ENCODE measurements at places on chromosomes 12 and 14.
A peak's percentile ranks its signal among the peaks of the same experiment; 100 is the strongest.

- DNase-seq, result no peak
These were observed 48.4 kb upstream of the NID2 start for GRCh38 chr14:52117111-52117832.

- no peak for DNase-seq
These were observed 83.8 kb downstream of the SLC38A1 start for GRCh38 chr12:46184798-46185595.

DNA sequence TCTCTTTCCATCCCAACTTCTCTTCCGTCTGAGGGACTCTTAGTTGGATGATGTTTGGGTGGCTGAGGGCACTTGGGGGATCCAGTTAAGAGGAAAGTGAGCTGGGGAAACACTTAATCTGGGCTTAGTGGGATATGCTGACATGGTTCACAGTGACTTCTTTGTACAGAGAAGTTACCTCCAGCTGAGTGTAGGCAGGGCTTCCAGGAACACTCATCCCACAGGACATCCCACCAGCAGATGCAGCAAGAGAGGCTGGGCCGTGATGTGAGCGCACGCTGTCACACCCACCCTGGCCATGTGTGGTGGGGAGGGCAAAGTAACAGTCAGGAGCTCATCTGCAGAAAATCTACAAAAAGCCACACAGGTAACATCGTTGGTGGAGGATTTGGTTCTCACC is 832 bp upstream of the CACNA2D4 start:
- DNase-seq, result no peak

GRCh38 chr12:92290886-92291285 is 145.2 kb upstream of the BTG1 start:
- no peak for DNase-seq

DNA sequence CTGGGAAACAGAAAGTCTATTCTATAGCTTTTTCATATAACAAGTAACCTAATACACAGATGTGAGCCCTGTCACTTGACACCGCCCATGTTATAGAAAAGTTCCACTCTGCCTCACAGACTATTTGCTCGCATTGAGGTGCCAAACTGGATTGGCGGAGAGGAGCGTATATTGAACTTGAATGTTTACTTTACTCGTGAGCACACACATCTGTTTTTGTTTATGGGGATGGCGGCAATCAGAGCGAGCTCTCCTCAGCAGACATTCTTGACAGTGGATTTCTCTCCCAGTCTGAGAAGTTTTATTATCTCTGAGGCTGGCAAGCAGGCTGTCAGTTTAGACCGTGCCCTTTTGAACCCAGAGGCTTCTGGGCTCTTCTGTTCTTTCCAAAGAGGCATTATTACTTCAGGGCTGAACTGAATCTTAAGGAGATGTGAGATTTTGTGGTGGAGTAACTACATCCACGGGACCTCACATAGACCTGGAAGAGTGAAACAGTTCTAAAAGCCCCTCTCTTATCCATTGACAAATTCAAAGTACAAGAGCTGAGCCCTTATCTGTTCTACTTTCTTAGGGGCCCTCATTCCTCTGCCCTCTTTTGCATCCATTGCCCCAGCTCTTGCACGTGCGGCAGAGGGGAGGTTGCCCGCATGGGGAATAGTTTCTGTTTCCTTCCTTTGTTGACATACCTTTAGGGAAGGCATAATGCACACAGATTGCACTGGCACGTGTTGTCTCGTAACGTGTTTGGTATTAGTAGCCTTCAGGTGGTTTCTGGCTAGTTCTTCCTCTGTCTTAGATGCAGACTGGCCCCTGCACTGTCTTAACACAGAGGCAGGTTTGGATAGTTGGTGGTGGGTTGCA is 68.2 kb downstream of the DRAM1 start:
- DNase-seq, result no peak

- DNase-seq, result no peak
These were observed 7.8 kb downstream of the KTN1 start for GRCh38 chr14:55587847-55588246.

DNA sequence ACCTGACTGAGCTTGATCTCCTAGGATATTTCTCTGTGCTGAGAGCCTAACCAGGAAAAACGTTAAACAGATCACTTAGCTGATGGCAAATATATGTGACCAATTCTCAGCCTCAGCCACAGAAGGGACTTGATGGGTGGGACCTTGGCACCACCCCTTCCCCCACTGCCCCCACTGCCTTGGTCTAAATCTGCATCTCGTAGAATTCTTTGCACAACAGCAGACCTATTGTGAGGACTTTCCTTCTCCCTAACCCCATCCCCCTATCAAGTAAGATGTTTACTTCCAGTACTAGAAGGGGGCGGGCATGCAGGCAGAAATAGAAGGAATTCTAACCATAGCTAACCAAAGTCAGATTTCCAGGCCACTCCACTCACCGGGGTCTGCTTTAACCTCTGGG is 313.2 kb downstream of the PCNX1 start:
- DNase-seq, result no peak

GRCh38 chr14:94581127-94581999 is at the start of gene SERPINA5:
SERPINA5 (plus strand) TSS chr14:94581426; CDS start chr14:94587363, 5,937 bp downstream.
- peak; percentile 56 for DNase-seq

DNA sequence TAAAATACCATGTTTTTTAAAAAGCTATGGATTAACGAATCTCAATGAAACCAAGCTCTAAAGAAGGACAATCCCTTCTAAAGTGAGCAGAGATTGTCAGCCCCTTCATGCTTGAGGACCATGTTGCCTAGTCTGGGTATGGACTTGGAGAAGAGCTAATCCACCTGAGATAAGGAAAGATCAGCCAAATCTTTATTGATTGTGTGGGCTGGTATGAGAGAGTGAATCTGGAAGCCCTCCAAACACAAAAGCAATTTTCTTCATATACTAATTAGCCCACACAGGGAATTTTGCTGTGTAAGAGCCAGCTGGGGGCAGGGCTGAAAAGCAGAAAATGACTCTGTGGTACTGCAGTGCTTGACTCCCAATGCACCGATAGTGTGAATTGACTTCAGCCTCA is 47.4 kb upstream of the DICER1 start:
- DNase-seq, result no peak

GRCh38 chr12:62659453-62660295 is 193.0 kb downstream of the MON2 start:
- DNase-seq, result no peak

- peak; percentile 29 for DNase-seq
These were observed at the start of gene TNS2 for GRCh38 chr12:53049571-53050318. TNS2 (plus strand) TSS chr12:53050065; CDS start chr12:53050186, 121 bp downstream.

DNA sequence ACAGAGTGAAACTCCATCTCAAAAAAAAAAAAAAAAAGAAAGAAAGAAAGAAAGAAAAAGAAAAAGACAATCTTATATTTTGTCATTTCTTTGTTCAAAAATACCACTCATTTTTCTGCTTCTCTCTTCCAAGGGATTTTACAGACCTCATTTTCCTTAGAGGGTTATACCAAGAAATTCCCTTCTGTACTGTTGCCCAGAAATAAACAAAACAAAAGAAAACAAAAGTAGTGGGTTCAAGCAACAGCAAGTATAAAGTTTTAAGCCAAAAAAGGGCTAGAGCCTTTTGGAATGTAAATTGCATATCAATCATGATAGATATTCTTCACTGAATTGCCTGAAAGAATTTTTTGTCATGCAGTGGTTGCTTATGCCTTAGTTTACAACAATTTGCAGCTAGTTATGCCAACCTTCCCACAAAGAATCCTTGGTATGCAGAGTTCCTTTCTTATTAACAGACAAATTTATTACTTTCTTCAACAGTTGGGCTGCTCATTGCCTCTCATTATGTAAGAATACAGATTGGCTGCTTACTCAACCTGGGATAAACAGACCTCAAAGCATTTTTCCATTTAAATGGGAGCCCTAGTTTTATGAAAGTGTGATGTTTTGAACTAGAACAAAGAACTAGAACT is 129.1 kb upstream of the PPFIA2 start:
- DNase-seq, result no peak

- no peak for DNase-seq
These were observed 19.9 kb downstream of the CLEC6A start for GRCh38 chr12:8475508-8476203.

DNA sequence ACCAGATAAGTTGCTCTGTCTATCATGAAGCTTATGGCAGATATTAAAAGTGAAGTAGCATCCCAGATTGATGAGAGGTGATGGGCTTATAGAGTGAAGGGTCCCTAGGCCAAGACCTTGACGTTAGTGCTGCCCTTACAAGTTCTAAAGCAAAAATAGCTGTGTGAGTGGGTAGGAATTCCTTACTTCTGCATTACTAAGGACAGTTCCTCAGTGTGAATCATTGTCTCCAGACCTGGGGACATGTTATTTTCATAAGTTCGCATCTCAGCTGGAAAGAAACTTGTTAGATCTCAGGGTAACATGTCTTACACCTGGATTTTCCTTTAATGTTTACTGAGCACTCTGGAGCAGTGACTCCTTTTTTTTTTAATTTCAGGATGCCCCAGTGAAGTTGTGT is 28.7 kb downstream of the MAPKAPK5 start:
- DNase-seq, result no peak

GRCh38 chr14:104766863-104767633 is 14.1 kb downstream of the SIVA1 start:
- no peak for DNase-seq

- DNase-seq, result no peak
These were observed 4.6 kb downstream of the ANO6 start for GRCh38 chr12:45220363-45220931.

GRCh38 chr12:49811136-49811535 is 17.1 kb downstream of the NCKAP5L start:
- DNase-seq, result no peak

- no peak for DNase-seq
These were observed 50.5 kb downstream of the PLEKHA5 start for GRCh38 chr12:19179986-19180385.

GRCh38 chr12:14601692-14602478 is 34.2 kb upstream of the PLBD1 start:
- DNase-seq, result no peak

- DNase-seq, result peak; percentile 56
These were observed 448.5 kb downstream of the BCAT1 start for GRCh38 chr12:24500421-24500820.

DNA sequence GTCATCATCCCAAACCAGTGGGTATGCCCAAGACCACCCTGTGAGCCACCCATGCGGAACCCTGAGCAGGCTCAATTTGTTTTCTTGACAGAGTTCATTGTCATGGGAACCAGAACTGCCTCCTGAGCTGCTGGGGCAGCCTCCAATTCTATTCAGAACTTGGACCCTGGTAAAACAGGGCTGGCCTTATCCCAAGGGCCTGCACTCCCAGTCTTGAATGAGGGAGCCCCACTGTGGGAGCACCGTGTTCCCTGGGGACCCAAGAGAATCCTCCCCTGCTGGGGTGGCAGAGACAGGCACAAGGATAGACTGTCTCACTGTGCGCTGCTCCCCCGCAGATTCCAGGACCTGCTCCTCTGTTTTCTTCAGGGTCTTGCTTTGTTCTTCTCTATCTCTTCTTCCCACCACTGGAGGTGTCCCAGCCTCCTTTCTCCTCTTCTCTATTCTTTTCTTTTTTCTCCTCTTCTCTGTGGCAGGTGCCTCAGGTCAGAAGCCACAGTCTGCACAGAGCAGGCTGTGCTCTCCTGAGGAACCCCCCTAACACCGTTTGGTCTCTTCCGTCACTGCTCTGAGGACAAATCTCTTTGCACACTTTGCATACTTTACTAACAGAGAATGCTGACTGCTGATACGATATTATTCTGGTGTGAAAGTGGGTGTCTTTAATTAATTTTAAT is 31.2 kb upstream of the CHPT1 start:
- no peak for DNase-seq

- DNase-seq, result no peak
These were observed 653.5 kb downstream of the FSCB start for GRCh38 chr14:43853541-43853940.

DNA sequence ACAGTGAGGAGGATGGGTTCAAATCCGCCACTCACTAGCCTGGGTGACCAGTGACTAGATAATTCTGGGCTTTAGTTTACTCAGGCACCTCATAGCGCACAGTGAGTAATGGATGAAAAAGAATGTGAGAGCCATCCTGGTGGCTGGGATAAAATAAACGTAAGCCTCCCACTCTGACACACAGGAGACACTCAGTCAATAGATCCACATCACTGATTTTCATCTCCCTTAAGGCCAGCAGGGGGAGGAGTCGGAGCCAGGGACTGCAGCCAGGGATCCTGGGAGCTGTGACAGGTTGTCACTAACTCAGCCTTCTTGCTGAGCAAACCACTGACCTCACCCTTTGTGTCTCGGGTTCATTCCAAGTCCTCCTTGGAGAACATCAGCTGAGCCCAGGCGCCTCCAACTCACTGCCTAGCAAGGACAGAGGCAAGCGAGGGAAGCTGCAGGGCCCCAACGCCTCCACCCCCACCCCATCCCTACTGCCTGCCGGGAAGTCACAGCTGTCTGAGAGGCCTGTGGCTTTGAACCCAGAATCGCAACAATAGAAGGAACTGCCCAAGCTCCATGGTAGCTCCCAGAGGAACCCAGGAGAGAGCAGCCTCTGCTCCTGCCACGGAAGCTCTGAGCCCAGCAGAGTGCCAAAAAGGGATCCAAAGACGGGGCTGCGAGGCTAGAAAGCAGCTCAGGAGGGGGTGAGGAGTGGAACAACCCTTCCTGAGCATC is 30.7 kb downstream of the PXN start:
- peak; percentile 96 for DNase-seq

Measured in SJSA1 (cell line).